ENCODE measurements at places on chromosomes 16 and 17. TPM values are rescaled to one million over a fixed set of nuclear protein-coding genes. Genes with fewer than 3 reads are reported as not detected.

Gene PIRT
- total RNA-seq = not detected

Gene CPPED1
- total RNA-seq = 22.1 TPM

Gene ADORA2B
- 15.3 TPM for total RNA-seq

Gene WNK4
- 1.5 TPM for total RNA-seq

Gene SLC47A1
- total RNA-seq = 23.0 TPM

Gene SIRT7
- 39.8 TPM for total RNA-seq

Gene TSR1
- total RNA-seq = 67.3 TPM

Gene SLC5A10
- total RNA-seq = 0.18 TPM
